ENCODE measurements at places on chromosomes 2 and 18.

DNA sequence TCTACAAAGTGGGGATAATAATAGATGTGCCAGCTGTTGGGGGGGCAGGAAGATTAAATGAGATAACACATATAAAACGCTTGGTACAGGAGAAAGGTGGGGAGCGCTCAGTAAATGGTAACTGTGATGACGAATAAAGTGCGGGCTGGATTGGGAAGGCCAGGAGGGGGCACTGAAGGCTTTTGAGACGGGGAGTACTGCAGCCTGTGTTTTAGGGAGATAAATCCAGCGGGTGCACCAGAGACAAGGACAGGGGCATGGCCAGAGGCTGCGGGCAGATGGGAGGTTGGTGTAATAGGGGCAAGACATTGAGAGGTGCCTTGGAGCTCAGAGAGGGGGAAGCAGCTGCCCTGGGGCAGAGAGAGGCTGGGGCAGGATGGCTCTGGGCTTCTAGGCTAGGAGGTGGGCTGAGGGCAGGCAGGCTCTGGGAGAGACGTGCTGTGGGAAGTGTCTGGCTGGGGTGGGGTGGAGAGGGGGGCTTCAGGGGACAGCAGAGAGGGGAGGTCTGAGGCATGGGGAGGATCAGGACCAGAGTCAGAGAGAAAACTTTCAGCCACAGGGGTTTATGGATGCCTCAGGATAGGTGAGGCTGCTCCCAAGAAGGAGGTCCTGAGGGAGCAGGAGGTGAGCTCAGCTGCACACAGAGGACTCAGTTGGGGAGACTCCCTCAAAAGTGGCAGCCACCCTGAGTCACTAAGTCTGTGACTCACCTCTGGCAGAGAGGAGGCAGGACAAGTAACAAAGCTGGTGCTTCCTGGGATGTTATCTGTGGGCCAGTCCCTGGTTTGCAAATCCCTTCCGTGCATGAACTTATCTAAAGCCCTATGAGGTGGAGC is 18.8 kb downstream of the TEX44 start:
- peak; percentile 77 for DNase-seq

DNA sequence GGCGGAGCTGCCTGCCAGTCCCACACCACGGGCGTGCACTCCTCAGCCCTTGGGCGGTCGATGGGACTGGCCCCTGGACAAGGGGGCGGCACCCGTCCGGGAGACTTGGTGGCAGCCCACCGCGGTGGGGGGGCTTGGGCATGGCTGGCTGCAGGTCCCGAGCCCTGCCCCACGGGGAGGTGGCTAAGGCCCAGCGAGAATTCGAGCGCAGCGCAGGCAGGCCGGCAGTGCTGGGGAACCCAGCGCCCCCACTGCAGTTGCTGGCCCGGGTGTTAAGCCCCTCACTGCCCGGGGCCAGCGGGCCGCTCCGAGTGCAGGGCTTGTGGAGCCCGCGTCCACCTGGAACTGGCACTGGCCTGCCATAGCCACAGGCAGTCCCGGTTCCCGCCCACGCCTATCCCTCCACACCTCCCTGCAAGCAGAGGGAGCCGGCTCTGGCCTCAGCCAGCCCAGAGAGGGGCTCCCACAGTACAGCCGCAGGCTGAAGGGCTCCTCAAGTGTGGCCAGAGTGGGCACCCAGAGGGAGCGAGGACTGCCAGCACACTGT is 742.9 kb upstream of the DDX18 start:
- no peak for DNase-seq

DNA sequence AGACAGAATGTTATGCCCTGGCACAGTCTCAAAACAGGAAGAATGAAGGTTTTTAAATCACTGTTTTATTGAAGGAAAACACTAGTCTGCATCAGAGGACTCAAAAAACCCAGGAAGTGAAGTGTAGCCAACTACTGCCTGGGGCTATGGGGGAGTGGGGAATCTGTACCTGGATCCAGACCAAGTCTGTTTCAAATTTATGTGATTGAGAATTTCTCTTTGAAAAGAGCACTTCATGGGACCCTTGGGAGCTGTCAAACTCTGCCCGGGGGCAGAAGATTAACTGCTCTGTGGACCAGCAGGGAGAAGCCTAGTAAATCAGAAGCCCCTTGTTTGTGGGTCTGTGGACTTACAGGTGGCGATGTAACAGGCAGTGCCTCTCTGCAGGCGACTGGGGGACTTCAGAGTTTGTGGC is 45.3 kb upstream of the TANC1 start:
- DNase-seq, result no peak

GRCh38 chr2:238854699-238855229 is 6.9 kb downstream of the TWIST2 start:
- DNase-seq, result no peak

DNA sequence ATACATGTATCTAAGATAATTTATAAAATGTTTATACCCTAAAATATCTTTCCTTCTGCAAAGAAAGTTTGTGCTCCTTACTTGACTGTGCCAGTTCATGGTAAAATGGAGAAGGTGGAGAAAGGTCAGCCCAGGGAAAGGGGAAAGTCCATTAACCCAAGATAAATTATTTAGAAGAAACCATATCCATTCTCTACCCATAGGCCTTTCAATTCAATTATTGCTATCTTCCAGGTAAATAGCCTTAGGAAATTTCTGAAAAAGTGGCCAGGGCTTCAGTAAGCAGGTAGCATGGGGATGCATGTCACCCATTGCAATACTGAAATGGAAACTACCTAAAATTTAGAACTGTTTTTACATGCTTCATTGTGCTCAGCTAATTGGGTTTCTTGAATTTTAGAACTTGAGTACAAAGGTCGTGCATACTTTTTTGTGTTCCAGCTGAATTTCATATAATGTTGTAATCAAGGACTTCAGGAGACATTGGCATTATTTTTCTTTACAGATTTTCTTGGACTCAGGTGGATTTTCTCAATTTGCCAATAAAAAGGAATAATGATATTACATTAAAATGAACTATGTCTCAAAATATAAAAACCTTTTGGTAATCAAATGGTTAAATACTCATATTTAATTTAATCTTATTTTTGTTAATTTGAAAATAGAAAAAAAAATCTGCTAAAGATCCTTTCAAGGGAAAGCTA is 124.9 kb downstream of the CSRNP3 start:
- no peak for DNase-seq

DNA sequence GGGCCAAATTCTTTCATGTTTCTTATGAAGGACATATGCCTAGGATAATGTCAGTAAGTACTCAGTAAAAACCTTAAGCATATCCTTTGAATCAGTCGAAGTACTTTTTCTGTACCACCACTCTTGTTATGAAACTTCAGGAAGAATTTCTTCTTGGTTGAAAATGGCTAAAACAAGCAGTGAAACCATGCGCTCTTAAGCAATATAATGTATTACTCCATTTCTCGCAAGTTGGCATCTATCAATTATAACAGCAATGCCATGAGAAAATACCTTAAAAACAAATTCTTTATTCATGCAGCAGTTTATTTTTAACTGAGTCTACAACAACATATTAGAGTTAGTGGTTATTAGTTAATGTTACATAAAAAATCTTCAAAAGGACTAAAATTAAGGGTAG is 41.0 kb downstream of the SLC66A3 start:
- DNase-seq, result no peak

- no peak for DNase-seq
Measured at GRCh38 chr2:152016181-152017120, 82.4 kb downstream of the CACNB4 start.

DNA sequence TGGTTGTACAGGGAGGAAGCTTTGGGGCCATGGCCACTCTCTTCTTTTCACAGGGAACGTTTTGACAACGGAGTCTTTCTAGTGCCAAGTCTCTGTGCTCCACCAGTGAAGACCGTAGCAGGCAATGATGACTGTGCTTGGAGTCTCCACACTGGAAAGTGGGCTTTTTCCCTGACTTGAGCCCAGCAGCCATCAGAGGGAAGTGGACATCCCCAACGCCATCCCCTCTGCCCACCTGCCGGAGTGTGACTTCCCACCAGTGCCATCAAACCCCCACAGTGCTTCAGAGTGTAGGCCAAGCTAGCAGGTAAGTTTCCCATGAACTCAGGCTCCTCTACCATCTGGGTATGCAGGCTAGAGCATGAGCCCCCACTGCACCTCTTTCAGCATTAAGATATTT is 78.7 kb downstream of the APOB start:
- no peak for DNase-seq

DNA sequence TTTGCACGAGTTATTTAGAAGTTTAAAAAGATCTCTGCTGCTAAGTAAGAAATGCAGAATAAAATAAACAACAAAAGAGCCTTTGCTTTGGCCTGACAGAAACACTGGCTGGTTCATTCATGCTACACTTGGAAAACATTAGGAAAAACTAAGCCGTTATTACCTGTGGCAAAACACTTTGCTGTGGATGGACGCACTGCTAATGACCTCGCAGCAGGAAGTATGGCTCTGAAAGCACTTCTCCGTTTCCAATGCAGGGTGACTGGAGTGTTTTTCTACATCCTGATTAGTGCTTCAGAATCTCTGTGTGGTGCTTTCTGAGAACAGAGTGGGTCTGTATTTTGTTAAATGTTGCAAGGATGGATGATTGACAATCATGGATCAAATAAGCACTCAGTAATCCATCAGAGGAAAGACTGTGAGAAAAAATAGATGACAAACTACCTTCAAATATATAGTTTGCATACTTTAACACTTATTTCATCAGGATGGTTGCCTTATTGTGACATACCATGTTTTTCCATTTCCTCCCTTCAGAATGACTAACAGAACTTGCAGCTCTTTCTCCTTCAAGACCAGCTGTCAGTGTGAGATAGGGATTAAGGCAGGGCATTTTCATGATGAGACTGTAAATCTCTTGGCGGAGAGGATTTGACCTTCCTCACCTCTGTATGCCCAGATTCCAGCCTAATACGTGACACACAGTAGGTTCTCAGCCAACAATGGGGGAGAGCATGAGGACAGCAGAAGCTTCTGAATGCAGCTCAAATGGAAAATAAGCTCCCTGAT is 38.0 kb downstream of the LINC00305 start:
- no peak for DNase-seq

DNA sequence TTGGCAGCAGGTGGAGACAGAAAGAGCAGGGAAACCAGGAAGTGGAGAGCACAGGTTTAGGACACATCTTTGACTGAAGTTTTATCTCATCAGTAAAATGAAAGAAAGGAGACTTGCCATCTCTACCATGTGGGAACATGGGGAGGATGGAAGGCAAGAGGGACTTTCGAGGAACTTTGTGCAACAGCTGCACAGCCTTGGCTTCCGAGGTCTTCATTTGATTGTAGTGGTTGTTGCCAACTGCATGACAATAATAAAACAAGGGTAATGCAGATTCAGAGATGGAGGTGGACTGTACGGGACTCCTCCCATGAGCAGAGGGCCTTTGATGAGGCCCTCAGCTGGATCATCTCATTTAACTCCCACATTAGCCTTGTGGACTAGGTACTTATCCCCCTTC is 49.3 kb upstream of the FZD7 start:
- no peak for DNase-seq

DNA sequence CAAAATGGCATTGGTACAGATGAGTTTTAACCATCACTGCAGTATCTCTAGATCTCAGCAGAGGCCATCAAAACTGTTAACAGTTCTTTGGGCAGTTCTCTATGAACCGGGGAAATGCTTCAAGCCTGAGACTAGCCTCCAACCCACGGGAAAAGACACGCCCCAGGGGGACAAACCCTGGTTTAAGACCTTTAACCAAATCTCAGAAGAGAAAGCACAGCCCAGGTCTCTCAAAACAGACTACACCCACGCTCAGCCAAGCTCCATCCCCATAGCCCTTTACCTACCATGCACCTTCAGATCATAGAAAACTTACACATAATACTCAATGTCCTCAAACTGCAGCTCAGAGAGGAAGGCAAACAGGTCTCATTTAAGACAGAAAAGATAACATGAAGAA is 78.3 kb downstream of the TMEM163 start:
- no peak for DNase-seq

- no peak for DNase-seq
Measured at GRCh38 chr2:222545823-222546795, 109.8 kb downstream of the FARSB start.

All from T-helper 2 cell treated with Interferon-gamma antibody and Interleukin-4, amounts not matched to agents 5 μg/mL and 100 μg/mL, for 36 hours (primary cell).